ENCODE measurements at places on chromosomes 13 and 19.

DNA sequence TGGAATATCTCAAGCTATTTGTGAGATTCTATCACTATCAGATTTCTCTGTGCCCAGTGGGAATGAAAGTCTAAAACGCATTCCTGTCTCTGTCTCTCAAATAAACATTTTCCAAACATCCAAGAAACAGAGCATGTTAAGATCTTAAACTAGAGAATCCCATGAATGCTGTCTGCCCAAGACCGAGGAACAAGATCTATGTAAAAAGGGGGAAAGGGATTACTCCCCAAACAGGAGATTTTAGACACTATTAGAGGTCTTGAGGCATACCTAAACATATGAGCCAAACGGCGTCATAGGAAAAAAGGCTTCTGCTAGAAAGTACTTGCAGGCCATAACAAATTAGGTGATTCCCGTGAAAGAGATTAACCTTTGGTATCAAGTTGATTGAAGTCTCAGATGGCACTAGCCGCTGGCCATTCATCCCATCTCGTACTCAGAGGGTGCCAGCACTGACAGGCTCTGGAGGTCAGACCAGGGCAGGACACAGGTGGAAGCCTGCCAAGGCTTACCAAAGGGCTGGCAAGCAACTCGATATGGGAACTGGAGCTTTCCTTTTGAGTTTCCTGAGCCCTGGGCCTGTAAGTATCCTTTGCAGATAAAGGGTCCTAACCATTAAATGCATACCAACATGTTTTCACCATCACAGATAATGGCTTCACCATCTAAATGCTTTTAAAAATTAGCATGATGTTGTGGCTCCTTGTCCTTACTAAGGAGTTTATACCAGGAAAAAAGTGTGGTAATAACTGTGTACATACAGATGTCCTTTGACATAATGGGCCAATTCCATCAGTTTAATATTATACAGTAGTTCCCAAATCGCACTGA lies 225.2 kb downstream of the FOXO1 start:
- DNase-seq, result no peak

DNA sequence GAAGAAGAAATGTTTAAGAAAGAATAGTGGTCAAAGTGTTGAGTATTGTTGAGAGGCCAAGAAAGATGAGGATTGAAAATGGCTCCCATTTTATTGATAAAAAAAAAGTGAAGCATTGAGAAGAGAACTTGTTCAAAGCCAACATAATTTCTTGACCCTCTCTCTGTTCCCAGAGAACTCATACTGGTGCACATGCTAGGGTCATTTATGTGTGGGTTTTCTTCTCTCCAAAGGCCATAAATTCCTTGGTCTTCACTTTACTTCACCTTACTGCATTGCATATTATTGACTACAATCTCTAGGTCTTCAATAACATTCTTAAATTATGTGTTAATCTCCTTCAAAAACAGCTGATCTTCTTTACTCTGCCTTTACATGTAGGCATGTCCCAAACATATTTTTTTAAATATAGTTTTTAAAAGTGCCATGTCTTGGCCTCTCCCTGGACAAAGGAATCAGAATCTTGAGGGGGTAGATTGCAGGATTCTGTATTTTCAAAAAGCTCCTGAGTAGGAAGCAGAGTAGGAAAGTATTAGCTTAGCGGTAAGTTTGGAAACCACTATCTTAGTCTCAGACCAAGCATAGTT lies 1.8 kb upstream of the FNDC3A start:
- DNase-seq, result no peak

DNA sequence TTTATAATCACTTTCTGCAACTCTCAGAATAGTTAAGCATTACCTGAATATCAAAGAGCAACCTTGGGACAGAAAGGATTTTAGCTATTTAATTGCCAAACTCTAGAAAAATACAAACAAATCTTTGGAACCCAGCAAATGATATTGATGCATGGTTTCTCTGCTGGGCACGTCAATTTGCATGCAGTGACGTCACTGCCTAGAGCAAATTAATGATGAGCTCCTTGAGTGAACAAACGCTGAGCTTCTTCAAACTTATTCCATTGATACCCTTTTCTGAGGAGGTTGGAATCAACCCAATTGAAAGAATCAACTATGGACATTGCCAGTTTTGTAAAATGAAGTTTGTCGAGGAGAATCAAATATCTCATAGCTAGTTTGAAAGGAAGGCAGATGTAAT lies 259.9 kb upstream of the SOX21 start:
- DNase-seq, result no peak

- no peak for DNase-seq
These were observed 437.0 kb downstream of the KLF12 start for GRCh38 chr13:73697166-73697565.

DNA sequence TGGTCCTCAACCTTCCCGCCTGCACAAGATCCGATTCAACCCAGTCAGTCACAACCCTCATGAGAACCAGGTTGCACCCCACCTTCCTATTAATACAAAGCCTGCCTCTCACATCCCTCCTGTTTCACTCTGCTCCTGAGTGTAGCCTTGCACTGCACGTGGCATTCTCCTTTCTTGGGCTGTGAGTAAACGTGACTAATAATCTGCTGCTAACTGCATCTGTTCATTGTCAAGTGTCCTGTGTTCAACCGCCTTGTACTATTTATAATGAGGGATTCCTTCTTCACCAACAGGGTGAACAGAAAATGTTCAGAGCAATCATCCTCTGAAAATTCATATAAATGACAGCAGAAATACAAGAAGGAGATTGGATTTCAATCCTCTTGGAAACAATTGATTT lies 1608.2 kb downstream of the SLITRK5 start:
- DNase-seq, result no peak

DNA sequence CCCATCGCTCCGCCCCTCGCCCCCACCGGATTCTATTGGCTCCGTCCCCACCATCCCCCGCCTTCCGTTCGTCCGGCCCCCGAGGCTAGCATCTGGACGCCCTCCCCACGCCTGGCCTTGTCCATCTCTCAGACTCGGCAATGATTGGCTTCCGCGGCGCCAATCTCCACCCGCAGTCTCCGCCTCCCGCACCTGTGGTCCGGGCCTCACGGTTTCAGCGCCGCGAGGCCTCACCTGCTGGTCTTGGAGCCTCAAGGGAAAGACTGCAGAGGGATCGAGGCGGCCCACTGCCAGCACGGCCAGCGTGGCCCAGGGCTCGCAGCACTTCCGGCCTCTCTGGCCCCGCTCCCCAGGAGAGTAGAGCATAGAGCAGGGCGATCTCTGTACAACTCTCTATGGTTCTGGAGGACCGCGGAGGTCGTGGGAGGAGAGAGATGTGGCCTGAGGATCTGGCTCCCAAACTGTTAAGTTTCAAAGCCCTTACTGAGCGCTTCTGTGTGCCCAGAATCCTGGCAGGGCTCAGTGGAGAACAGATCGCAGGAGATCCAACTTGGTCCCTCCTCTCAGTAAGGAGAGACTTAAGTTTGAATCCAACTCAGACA lies at the start of gene ERCC1:
Gene ERCC1, minus strand, starts transcription at position 329 of the 602 bp plus-strand sequence. CDS start 543 bp downstream, outside the sequence.
- DNase-seq, result peak; percentile 94

DNA sequence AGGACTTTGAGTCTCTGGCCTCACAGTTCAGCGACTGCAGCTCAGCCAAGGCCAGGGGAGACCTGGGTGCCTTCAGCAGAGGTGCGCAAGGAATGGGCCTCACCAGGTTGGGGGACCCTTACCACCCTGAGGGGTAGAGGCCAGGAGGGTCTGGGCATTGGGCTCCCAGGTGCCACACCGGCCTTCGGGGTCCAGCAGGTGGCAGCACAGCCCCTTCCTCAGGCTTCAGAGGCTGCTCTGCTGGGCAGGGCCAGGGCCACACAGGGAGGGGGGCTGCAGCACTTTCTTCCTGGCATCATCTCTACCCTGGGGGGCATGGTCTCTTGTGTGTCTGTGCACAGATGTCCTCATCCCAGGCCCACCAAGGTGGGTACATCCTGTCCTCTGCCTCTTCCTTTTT lies 12.9 kb downstream of the PIN1 start:
- DNase-seq, result no peak

DNA sequence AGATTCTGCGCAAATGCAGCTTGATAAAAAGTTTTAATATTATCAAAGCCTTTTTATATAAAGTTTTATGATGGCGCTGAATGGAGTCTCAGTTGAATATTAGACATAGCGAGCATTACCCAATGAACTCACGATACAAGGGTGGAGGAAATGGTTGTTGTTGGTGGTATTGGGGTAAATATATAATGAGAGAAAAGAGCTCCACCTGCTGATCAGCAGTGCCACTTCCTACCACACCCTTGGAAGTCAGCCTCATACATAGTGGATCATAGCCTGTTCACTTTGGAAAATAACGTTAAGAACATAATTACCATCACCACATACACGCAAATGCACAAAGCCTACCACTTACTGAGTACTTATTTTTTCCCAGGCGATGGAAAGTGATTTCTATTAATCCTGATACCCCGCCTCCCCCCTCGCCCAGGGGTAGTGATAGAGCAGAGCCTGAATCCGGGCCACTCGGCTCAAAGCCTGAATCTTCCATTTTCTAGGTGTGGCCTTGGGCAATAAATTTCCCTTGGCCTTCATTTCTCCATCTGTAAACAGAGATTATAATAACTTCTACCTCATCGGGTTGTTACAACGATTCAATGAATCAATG lies 358.3 kb downstream of the KLF5 start:
- DNase-seq, result no peak

DNA sequence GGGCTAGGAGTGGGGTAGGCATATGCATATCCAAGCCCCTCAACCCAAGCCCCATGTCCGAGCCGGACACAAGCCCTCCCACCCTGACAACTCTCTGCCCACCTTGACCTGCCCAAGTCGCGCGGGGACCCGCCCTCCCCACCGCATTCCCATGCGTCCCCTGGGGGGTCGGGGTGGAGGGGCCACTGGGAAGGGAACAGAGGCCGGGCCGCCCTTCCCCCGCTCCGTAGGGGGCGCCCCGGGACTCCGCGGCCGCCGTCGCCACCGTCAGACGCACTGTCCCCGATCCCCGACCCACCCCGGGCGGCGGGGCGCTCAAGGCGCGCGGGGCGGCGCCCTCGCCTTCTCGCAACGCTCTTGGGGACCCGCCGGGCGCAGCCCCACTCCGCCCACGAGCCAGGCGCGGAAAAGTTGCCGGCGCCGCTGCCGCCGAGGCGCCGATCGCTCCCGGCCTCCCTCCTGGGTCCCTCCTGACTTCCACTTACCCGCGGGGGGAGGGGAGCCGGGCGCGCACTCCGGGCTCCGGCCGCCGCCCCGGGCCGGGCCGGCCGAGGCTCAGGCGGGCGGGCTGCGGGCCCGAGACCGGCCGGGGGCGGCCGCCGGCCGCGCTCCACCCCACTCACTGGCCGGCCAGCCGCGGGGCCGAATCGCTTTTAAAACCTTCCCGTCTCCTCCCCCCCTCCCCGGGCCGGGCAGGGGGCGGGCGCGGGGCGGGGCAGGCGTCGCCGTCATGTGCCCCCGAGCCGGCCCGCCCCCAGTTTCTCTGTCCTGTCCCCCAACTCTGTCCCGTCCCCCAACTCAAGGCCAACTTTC lies 34.4 kb upstream of the NANOS3 start:
- peak; percentile 71 for DNase-seq

GRCh38 chr19:48896191-48896720 lies 2.3 kb downstream of the TULP2 start:
- DNase-seq, result peak; percentile 82

DNA sequence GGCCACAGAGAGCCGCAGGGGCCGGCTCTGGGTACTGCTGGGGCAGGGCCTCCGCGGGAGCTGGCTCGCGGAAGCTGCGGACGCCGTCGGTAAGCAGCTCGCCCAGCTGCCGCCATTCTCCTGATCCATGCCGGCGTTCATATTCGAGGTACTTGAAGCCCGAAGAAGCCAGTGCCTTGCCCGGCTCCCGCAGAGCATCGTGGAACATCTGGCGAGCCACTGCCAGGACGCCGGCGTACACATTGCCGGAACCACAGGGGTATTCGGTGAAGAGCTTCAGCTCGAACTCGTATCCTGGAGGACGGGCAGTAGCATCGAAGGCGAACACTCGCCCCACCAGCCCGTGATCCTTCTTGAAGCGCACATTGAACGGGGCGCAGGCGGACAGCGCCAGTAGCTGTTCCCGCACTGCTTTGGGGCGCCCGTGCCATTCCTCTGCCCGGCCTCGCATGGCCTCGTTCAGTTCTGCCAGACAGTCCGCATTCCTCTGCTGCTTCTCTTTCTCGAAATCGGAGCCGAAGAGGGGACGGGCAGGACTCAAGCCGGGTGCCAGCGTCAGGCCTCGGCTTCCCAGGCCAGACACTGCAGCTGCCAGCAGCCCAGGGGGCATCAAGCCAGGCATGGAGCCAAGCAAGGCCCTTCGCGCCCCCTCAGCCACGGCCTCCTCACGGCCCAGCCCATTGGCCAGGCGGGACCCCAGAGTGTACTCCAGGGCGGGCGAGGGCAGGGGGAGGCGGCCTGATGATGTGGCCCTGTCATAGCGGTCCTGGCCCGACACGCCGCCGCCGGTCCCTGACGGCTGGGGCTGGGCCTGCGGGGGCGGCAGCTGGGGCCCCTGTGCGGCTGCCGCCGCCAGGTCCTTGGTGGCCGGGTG lies 1.0 kb downstream of the IRF2BP1 start:
- peak; percentile 38 for DNase-seq

- no peak for DNase-seq
These were observed 99.6 kb upstream of the OBI1 start for GRCh38 chr13:78758549-78758948.

DNA sequence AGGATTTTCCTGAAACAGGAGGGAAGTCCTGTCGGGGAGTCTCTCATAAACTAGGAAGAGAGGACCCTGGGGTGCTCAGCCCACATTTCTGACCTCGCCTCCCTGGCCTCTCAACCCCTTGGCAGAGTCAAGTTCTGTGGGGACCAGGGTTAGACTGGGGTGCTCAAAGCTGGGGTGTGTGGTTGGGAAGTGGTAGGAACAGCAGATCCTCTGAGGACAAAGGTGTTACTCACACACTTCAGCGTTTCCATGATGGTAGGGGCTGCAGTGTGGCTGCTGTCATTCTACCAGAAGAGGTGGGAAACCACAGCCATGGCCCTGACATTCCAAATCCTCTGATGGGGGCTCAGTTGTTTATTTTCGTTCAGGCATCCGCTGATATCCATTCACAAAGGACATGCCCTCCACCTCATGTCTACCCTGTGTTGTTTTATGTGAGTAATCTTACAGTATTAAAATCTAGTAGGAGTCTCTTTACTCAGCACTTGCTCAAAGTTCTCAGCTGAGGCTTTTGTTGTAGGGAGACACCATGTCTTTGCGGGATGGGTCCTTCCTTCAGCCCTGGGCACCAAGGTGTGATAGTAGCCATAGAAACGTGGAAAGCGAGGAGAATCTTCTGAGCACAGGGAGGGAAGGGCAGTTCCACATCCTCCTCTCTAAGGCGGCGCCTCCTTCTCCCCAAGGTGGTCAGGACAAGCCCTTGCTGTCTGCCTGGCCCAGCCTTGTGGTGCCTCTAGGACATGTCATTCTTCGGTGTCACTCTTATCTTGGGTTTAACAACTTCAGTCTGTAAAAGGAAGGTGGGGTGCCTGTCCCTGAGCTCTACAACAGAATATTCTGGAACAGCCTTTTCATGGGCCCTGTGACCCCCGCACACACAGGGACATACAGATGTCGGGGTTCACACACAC lies 1.5 kb downstream of the KIR2DL3 start:
- DNase-seq, result no peak
